ENCODE measurements at places on chromosomes 3 and 15. TPM values are rescaled to one million over a fixed set of nuclear protein-coding genes. Genes with fewer than 3 reads are reported as not detected.
A peak's percentile ranks its signal among the peaks of the same experiment; 100 is the strongest.

DNA sequence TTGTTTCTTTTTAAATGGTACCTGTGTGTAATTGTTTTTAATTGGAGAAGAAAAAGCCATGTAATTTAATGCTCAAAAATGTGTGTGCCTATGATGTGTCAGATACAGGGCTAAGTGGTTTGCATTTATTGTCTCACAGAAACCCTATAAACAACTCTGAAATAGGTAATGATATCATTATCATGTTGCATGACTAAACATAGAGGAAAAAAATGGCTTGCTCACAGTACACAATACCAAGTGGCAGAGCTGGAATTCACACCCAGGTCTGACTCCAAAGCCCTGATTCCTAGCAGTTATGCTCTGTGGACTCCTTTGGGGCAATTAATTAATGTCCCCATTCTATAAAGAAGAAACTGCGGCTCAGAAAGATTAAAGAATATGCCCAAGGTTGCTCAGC lies 237.4 kb upstream of the TRIM42 start:
- no peak overlapping the region for H3K4me3 ChIP-seq
- no peak for DNase-seq
- no peaks in the 10 kb centered on the region for H3K4me1 ChIP-seq
- no peak overlapping the region for H3K27ac ChIP-seq

- peaks cover 26% of the 10 kb centered on the region for H3K36me3 ChIP-seq
- H3K27ac ChIP-seq = peak overlapping the region; percentile 76
- DNase-seq = no peak
- no peaks in the 10 kb centered on the region for H3K27me3 ChIP-seq
These were observed 390 bp downstream of the STARD5 start for GRCh38 chr15:81323559-81323943.

DNA sequence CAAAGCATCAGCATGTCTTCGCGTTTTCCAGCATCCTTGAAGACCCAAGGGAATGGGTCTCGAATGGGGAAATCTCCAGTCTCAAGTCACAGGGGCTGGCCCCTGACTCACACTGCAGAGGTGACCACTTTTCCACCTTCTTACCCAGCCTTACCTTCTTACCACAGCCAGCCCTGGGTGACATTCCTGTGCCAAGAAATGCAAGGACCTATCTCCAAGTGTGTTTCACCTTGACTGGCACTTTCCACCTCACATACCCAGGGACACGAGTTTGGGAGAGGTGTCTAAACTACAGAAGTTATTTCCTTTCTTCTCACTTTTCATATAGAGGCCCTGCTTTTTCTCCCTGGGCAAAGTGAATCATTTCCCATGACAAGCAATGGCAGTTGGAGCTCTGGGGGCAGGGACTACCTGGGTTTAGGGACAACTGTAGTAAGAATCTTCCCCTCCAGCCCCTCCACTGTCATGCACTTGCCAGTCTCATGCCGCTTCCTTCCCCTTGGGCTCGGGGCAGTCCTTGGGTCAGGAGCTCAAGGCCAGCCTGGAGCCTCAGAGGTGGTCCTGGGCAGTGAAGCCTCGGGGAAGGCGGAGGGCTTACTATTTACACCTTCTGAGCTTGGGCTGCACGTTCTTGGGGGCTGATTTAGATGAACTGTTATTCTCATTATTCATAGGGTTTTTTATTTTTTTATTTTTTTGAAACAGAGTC lies 16.8 kb downstream of the PAQR5 start:
- peaks cover 3% of the 10 kb centered on the region for H3K4me1 ChIP-seq
- H3K4me3 ChIP-seq = no peak overlapping the region
- H3K27me3 ChIP-seq = peaks cover 14% of the 10 kb centered on the region
- H3K36me3 ChIP-seq = no peaks in the 10 kb centered on the region
- H3K27ac ChIP-seq = no peak overlapping the region

DNA sequence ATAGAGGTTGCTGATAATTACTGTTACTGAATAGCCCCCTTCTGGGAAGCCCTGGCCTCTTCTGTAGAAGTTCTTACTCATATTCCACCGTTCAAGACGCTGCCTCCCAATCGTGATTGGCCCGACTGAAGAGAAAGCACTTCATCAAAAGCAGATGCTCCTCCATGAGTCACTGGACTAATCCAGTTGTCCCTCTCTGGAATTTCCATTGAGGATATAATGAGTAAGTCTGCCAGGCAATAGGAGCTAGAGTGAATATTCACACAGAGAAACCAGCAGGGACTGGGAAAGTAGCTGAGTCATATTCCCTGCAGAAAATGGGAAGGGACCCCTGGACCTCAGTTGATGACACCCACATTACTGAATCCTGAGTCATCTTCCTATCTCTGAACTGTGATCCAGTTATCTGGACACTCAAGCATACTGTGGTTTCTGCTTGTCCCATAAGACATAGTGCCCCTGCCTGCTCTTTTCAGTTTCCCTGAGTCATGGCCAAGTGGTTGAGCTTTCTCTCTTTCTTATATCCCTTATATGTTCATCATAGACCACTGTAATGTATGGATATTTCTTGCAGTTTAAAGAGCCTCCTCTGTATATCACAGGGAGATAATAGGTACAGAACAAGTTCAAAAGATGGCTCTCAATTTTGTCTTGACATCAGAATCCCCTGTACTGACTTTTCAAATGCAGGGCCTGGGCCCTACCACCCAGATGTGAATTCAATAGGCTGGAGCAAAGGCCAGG lies 151.2 kb upstream of the CDIN1 start:
- no peaks in the 10 kb centered on the region for H3K4me1 ChIP-seq
- DNase-seq = no peak
- no peaks in the 10 kb centered on the region for H3K36me3 ChIP-seq
- no peaks in the 10 kb centered on the region for H3K27me3 ChIP-seq
- H3K27ac ChIP-seq = no peak overlapping the region

- DNase-seq = no peak
- H3K4me3 ChIP-seq = no peak overlapping the region
- peaks cover 12% of the 10 kb centered on the region for H3K4me1 ChIP-seq
- no peaks in the 10 kb centered on the region for H3K36me3 ChIP-seq
- peaks cover 49% of the 10 kb centered on the region for H3K27me3 ChIP-seq
These were observed 2.6 kb downstream of the CD276 start for GRCh38 chr15:73686781-73687256.

Gene MST1R
- total RNA-seq = 0.81 TPM

- peaks cover 2% of the 10 kb centered on the region for H3K27me3 ChIP-seq
- DNase-seq = no peak
- no peaks in the 10 kb centered on the region for H3K36me3 ChIP-seq
- no peaks in the 10 kb centered on the region for H3K4me1 ChIP-seq
- no peak overlapping the region for H3K4me3 ChIP-seq
These were observed 397.8 kb downstream of the IGSF11 start for GRCh38 chr3:118636841-118637240.

Gene CD86
- 31.2 TPM for total RNA-seq

Gene WDR49
- total RNA-seq = 0.49 TPM

- no peak for DNase-seq
- no peaks in the 10 kb centered on the region for H3K4me1 ChIP-seq
- no peaks in the 10 kb centered on the region for H3K36me3 ChIP-seq
- no peaks in the 10 kb centered on the region for H3K27me3 ChIP-seq
- no peak overlapping the region for H3K4me3 ChIP-seq
These were observed 495.3 kb upstream of the AGTR1 start for GRCh38 chr3:148202386-148202785.

GRCh38 chr3:32334675-32335074 lies 57.0 kb upstream of the CMTM7 start:
- H3K27ac ChIP-seq = no peak overlapping the region
- H3K4me1 ChIP-seq = no peaks in the 10 kb centered on the region
- no peak overlapping the region for H3K4me3 ChIP-seq
- H3K27me3 ChIP-seq = no peaks in the 10 kb centered on the region
- no peak for DNase-seq

DNA sequence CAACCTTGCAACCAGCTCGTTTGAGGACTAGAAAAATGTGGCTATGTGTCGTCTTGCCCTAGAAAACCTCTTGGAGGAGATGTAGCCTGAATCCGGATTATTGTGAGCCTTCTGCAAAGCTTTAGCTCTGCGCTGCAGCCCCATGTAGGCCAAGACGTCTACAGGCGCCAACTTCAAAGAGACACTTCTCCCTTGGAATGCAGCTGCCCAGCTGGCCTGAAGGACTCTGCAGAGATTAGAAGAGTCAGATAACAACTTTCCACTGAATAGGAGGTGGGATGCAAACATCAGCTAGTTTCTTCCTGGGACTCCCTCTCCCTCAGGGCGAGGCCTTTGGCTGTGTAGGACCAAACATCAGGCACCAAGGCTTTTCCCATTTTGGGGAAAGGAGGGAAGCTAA lies 356.5 kb upstream of the IL12A start:
- DNase-seq = no peak
- H3K4me1 ChIP-seq = no peaks in the 10 kb centered on the region
- no peaks in the 10 kb centered on the region for H3K27me3 ChIP-seq
- no peak overlapping the region for H3K27ac ChIP-seq
- no peaks in the 10 kb centered on the region for H3K36me3 ChIP-seq

DNA sequence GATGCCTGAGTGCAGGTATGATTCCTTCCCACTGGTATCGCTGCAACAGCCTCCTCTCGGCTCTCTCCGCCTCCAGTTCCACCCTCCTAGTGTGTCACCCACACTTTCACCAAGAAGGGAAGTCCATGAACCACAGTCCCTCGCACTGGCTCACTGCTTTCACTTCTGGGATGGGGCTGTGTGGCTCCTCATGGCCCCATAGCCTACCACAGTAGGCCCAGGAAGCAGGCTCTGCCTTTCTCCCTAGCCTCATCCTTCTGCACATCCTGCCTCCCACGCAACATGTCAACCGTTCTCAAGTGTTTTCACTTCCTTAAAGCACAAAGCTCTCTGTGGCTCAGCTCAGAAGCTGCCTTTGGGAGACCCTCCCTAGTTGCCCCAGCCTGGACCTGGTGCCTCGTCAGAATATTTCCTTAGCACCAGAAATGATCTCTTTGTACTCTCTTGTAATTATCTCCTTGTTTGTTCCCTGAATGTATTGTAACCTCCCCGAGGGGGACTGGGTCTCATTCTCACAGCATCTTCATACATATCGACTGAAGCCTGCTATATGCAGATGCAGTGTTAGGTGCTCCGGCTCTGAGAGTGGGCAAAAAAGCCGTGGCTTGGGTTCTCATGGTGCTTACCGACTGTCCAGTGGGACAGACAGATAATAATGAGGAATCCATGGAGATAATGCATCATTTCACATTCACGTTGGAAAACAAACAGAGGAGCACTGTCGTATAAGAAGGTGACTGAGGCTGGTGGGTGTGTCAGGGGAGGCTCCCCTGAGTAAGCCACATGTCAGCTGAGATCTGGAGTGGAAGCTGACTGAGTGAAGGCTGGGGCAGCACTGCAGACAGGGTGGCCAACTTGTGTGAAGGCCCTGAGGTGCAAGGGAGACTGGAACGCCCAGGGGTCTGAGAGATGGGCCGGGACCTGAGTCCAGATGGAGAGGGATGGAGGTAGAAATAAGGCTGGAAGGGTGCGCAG lies 107.1 kb downstream of the DGKG start:
- H3K4me1 ChIP-seq = peaks cover 63% of the 10 kb centered on the region
- peaks cover 1% of the 10 kb centered on the region for H3K36me3 ChIP-seq
- DNase-seq = peak; percentile 44
- no peaks in the 10 kb centered on the region for H3K27me3 ChIP-seq
- peak overlapping the region; percentile 83 for H3K27ac ChIP-seq

DNA sequence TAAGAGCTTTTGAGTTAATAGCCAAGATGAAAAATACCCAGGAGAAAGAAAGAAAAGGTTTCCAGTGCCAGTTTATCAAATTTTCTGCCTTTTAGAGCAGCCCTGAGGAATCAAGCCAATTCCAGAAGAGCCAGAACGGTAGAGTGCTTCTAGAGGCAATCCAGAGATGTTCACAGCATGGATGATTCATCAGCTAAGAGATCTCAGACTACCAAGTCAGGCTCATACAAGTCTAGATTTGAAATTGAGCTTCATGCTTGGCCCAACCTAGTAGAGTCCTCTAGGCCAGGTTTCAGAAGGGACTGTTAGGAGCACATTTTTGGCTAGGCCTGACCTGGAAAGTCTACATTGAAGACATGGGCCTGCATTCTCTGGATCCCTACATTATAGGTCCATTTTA lies 15.5 kb downstream of the WDR48 start:
- H3K4me1 ChIP-seq = peaks cover 10% of the 10 kb centered on the region
- H3K36me3 ChIP-seq = peaks cover 63% of the 10 kb centered on the region
- H3K27ac ChIP-seq = no peak overlapping the region
- H3K4me3 ChIP-seq = no peak overlapping the region
- DNase-seq = no peak

DNA sequence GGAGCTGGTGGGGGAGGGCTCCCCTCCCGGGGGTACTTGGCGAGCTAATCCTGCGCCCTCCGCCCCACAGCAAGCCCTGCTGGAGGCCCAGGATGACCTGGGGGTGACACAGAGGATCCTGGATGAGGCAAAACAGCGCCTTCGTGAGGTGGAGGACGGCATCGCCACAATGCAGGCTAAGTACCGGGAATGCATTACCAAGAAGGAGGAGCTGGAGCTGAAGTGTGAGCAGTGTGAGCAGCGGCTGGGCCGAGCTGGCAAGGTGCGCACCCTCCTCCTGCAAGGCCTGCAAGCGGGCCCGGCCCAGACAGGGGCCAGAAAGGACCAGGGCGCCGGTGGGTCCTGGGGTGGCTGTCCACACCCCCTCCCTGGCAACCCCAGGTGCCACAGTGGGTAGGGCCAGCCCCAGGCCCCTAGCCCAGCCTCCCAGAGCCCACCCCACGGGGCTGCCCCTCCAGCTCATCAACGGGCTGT lies 56.5 kb downstream of the SEMA3G start:
- no peak overlapping the region for H3K27ac ChIP-seq
- no peak overlapping the region for H3K4me3 ChIP-seq
- peaks cover 35% of the 10 kb centered on the region for H3K36me3 ChIP-seq
- no peaks in the 10 kb centered on the region for H3K4me1 ChIP-seq

DNA sequence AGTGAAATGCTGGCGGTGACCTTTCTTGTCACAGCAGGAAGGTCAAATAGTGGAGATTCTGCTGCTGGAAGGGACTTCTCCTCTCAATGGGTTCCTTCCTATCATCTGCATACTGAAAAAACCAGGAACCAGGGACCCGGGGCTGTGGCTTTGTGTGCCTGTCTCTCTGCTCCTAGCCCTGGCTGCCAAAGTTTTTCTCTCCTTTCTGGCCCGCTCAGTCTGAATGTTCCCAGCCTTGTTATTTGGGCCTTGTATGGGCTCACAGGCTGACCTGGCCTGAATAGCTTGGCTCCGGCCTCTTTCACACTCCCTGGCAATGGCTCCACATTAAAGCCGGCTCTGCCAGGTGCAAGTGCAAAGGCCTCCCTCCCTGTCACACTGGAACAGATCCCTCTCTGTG lies 94.7 kb downstream of the LRIG1 start:
- no peaks in the 10 kb centered on the region for H3K27me3 ChIP-seq
- no peak for DNase-seq
- no peaks in the 10 kb centered on the region for H3K36me3 ChIP-seq
- H3K4me1 ChIP-seq = no peaks in the 10 kb centered on the region

Gene PLCB2
- 109 TPM for total RNA-seq

Gene EDEM1
- 171 TPM for total RNA-seq
